ENCODE measurements at places on chromosomes 13 and 19.
A peak's percentile ranks its signal among the peaks of the same experiment; 100 is the strongest.

DNA sequence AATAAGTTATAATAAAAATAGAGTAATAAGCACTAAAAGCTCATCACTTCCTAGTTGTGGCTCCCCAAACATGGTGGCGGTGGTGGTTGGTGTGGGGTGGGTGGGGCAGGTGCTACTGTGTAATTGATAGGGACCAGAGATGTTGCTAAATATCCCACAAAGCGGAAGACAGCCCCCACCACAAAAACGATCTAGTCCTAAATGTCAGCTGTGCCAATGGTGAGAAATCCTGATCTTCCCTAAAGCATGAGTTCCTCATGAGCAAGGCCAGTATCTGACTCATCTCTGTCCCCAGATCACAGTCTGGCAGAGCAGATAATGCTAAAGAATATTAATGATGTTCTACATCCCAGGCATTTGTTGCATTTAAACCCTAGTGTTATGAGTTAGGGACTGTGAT lies 1.9 kb upstream of the EDDM13 start:
- DNase-seq, result no peak

DNA sequence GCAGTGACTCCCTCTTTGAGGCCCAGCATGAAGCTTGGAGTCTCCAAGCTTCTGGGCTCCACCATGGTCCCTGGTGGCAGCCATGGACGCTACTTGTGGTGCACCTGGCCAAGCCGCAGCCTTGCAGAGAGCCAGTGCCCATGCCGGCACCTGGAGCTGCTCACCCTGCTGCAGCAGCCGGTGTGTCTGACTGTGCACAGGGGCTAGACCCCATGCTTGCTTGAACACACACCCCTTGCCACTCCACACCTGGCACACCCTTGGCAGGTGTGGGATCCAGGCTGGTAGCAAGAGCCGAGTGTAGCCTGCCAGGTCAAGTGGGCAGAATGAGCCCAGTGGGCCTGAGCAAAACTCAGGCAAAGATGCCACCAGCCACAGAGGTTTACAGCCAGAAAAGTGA lies 18.6 kb upstream of the MLLT1 start:
- no peak for DNase-seq

GRCh38 chr13:50366488-50367174 lies 351.4 kb downstream of the KCNRG start:
- DNase-seq, result peak; percentile 99

- no peak for DNase-seq
Observed at GRCh38 chr19:5456841-5457200, 1.6 kb downstream of the ZNRF4 start.

DNA sequence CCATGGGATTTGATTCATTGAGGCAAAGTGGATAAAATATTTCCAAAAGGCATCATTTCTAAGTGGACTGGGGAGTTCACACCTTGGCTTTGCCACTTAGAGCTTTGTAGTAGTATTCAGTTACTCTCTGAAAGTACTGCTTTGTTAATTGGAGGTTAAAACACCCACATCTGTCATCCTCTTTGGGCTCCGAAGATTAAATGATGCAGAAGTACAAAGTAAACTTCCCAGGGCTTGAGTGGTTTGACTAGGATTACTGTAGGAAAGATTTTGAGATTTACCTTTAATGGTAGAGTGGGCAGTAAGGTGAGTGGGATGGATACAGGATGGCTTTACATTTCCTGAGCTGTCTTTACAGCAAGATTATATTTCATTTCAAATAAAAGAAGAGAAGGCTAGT lies 42.4 kb downstream of the WASF3 start:
- no peak for DNase-seq

- no peak for DNase-seq
Observed at GRCh38 chr19:3769494-3769893, 2.5 kb downstream of the RAX2 start.

- DNase-seq, result no peak
Observed at GRCh38 chr13:28181413-28181812, 43.1 kb downstream of the PAN3 start.

DNA sequence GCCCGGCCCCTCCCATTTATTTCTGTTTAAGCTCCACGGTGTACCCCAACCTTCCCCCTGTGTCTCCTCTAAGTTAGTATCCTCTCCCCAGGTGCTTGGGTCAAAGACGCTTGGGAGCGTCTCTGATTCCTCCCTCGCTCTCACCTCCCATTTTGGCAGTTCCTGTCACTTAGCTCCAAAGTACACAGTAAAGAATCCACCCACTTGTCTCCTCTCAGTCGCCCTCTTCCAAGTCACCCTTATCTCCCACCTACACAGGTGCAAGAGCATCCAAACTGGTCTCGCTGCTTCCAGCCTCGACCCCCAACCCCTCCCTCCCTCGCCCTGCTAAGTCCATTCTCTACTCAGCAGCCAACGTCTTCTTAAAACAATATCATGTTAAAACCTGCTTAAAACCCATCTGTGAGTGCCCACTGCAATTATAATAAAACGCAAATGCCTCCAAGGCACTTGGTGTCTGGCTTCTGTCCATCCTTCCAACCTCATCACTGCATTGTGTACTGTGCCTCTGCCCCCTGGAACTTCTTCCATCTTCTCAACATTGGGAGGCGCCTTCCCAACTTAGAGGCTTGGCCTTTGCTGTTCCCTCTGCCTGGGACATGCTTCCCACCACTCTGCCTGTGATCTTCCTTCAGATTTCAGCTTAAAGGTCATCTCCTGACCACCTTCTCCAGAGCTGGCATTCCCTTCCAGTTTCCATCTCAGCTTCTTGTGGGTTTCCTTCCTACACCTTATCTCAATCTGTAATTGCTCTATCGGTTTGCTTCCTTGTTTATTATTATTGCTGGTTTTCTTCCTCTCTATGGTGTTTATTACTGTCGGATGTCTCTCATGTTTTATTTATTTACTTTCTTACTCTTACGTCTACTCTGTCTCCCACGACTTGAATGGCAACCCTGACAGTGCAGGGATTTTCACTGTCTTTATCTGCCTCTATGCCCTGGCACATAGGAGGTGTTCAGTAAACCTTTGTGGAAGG lies 9.5 kb upstream of the KLK14 start:
- DNase-seq, result no peak

- DNase-seq, result no peak
Observed at GRCh38 chr13:39682310-39682709, 26.8 kb downstream of the COG6 start.

- no peak for DNase-seq
Observed at GRCh38 chr13:109273326-109273751, 513.0 kb downstream of the IRS2 start.

GRCh38 chr13:99717959-99718674 lies 216.8 kb downstream of the TM9SF2 start:
- no peak for DNase-seq

DNA sequence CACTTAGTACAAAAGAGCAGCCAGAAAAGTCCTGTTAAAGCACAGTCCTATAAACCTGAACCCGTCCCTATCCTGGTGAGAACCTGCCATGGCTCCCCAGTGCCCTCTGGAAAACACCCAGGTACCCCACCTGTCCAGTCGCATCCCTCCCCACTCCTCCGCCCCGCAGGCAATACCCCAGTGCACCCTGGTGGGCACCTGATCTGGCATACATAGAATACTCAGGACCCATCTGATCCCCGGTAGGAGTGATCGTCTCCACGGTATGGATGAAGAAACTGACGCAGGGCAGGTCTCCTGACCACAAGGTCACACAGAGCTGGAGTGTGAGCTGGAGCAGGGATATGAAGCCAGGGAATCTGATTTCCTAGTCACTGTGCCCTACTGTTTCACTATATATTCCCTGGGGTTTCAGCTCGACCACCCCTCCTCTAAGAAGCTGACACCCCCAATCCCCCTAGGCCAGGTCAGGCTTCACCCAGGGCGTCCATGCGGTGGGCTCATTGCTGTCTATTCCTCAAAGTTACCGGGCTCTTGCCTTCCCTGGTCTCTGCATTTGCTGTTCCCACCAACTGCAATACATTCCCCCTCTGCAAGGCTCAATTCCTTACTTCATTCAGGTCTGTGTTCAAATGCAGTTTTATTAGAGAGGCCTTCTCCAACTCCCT lies 12.6 kb downstream of the FBXO46 start:
- no peak for DNase-seq

DNA sequence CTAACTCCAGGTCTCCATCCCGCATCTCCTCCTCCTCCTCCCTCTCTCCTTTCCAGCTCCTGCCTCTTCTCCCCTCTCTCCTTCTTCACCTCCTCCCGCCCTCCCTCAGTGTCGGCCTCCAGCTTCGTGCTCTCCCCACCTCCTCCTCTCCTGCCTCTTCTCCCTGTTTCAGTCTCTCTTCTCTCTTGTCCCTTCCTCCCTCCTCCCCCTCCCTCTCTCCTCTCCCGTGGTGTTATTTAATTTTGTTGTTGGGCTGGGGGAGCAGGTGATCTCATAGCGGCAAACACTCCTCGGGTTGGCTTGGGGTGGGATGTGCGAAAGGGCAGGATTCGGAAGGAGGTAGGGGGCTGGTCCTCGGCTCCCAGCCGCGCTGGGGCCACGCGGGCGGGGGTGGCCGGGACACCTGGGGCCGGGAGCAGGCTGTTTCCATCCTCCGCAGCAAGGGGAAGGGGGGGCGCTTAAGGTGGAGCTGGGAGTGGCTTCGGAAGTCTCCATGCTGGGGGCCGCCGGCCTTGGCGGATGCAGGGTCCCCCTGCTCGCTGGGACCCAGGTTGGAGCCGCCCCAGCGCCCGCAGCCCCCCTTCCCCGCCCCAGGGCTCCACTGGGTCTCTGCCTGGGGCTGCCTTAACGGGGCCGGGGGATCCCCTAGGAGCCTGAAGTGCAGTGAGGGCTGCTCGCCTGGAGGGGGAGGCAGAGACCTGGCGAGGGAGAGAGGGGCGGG lies at the start of gene CA11:
Gene CA11 (minus strand): TSS at position 187 of the 721 bp plus-strand sequence. CDS start 555 bp downstream, outside the sequence.
- peak; percentile 53 for DNase-seq

DNA sequence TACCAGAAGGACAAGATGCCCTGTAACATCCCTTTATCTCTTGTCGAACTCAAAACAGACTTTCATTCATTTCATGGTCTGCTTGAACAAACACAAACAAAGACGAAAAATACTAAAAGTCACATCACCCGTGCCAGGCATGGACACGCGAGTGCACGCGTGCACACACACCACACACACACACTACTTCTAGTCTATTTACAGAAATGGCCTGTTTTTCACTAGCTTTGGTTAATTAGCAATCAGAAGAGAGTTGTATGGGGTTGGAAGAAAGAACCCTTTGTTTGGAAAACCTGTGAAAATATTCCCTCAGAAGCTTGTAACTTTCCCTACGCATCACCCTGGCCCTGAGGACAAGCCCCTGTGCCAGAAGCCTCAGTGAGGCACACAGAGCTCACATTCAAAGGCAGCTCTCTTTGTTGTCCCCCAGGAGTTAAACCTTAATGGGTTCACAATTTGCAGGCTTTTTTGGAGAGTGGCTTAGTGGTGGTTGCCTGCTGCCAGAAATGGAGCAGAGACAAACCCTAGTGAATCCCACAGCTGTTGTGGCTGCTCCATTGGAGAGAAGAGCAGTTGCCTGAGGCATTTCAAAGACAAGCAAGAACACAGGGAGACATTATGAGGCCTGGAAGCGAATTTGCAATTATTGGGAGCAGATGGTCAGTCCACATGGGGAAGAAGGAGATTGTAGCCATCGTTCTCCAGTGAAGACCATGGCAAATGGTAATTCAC lies 55.9 kb downstream of the STARD13 start:
- no peak for DNase-seq

GRCh38 chr13:84296401-84296800 lies 414.1 kb upstream of the SLITRK1 start:
- no peak for DNase-seq

DNA sequence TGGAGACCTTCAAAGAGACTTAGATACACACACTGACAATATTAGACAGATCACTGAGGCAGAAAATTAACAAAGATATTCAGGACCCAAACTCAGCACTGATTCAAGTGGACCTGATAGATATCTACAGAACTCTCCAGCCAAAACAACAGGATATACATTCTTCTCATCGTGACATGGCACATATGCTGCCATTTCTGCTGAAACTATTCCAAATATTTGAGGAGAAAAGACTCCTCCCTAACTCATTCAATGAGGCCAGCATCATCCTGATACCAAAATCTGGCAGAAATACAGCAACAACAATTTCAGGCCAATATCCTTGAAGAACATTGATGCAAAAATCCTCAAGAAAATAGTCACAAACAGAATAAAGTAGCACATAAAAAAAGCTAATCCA lies 53.3 kb downstream of the TRPC4 start:
- no peak for DNase-seq

GRCh38 chr19:41226053-41226873 lies 7.2 kb downstream of the AXL start:
- no peak for DNase-seq

DNA sequence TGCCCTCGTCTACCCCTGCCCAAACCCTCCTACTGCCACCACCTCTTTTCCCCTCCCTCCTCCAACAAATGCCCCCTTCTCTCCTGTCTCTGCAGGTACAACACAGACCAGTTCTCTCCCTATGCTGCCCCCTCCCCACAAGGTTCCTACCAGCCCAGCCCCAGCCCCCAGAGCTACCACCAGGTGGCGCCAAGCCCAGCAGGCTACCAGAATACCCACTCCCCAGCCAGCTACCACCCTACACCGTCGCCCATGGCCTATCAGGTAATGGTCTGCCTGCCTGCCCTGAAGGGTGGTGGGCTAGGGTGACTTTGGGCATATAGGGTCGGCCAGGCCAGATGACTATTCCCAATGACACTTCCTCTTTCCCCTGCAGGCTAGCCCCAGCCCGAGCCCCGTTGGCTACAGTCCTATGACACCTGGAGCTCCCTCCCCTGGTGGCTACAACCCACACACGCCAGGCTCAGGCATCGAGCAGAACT lies 6.5 kb upstream of the TIMM50 start:
- DNase-seq, result no peak

DNA sequence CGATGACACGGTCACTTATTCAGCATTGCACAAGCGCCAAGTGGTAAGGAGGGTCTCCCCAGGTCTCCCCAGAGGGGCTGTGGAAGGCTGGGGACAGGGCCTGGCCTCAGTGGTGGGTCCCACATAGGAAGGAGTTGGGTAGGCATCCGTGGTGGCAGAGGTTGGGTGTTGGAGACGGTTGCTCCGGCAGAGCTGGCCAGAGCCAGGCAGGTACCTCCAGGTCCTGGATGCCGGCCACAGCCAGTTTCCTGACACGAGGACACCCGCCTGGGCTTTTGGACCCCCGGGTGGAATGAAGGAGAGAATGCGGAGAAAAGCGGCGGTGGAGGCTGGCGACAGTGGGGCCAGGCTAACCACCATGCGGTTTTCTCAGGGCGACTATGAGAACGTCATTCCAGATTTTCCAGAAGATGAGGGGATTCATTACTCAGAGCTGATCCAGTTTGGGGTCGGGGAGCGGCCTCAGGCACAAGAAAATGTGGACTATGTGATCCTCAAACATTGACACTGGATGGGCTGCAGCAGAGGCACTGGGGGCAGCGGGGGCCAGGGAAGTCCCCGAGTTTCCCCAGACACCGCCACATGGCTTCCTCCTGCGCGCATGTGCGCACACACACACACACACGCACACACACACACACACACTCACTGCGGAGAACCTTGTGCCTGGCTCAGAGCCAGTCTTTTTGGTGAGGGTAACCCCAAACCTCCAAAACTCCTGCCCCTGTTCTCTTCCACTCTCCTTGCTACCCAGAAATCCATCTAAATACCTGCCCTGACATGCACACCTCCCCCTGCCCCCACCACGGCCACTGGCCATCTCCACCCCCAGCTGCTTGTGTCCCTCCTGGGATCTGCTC lies 1.3 kb upstream of the FFAR1 start:
- DNase-seq, result no peak

Data from NCI-H1417 treated with DMSO at 0.1 percent for 48 hours (cell line).